ENCODE measurements at places on chromosomes 5 and 9.
A peak's percentile ranks its signal among the peaks of the same experiment; 100 is the strongest.

DNA sequence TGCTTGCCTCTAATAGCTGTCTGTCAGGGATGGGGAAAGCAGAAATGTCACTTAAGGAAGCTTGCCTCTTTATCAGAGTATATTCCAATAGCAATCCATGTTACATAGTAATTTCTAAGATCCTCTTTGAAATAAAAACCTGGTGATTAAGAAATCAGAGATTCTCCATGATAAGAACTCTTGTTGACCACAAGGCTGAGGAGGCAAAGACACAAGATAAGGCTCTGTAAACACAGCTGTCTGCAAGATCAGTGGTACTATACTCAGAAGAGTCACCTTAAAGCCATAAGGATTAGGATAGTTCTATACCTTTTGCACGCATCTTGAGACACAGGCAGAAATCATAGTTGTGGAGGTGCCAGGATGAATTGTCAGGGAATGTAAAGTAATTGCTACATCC, 40.3 kb downstream of the HEXB start:
- DNase-seq: no peak

DNA sequence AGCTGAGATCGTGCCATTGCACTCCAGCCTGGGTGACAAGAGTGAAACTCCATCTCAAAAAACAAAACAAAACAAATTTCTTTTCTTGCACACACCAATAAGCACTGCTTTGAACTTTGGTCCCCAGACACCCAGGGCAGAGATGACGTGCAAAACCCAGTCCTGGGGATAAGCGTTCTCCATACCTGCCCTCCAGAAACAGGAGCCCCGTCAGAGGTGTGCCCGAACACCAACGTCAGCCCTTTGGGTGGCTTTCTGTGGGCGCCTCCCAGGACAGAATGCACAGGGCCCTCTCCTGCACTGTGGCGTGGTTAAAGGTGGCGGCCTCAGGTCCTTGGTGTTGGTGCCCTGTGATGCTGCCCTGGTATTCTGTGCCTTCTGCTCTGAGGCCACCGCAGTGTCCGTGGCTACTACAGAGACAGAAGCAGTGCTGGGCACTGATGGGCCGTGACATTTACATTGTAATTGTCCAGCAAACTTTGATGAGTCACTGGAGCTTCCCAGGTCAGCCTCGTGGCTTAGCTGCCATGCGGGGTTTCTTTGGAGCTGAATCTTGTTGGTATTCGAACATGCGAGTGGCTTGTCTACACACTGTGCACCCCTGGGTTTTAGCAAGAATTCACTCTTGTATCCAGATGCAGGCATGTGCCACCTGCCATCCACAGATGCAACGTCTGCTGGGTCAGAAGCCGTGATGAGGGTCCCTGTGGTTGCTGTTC, 9.8 kb downstream of the PPP1R26 start:
- DNase-seq: no peak

DNA sequence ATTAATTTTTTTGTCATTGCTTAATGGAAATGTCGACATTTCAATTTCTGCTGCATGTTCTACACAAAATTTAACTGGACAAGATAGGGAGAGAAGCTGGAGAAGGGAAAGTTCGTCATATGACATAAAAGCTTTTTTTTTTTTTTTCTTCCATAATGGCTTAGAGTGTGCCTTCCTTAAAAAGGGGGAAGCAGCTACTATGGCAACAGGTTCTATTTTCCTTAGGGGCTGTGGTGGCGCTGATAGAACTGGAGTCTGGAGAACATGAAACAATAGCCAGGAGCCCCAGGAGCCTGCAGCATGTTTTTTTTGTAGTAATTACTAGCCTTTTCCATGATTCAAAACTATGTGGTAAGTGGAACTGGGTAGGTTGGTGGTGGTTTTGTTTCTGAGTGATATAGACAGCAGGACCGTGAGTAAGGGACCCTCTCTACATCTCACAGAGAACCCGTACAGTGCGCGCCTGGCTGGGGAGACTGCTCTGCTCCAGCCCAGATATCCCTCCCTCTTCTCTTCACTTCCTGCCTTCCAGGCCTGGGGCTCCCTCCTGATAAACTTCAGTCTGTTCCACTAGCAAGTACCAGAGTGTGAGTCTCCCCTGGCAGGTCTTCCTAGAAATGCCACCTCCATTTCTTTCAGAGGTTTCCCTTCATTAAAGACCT, 301.6 kb downstream of the NR3C1 start:
- peak; percentile 55 for DNase-seq

DNA sequence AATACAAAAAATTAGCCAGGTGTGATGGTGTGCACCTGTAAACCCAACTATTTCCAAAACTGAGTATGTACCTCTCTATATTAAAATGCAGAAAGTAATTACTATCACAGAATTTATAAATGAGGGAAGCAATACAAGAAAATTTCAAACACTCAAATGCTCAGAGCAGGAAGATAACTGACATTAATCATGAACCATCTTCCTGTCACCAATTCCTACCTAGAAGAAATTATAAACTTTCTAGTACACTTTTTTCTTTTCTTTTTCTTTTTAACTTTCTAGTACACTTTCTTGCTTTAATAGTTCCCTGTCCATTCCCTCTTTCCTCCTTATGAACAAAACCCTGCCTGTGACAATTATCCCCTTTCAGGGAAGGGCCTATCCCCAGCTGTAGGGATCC, 106.8 kb downstream of the MED27 start:
- no peak for DNase-seq

DNA sequence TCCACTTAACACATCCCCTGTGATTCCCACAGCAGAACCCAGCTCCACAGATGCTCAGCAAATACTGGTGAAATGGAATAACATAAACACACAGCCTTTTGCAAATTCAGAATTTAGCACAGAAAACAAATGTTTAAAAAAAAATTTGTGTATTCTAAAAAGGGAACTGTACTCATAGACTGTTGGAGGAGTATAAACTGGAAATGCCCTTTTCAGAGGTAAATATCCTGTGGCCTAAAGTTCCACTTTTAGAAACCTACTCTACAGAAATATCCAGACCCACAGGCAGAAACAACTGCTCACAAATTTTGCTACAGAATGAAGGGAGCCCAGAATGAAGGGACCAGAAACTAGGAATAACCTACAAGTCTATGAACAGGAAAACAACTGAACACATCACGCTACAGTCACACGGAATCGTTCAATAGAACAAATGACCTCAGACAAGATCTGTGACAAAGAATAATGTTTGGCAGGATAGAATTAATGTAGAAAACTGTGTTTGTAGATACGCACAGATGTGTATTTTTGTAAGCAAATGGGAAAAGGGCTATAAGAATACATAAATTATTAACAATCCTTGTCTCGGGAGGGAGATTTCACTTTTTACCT, 78.5 kb downstream of the SHB start:
- DNase-seq: no peak

GRCh38 chr5:175282611-175283225, 161.3 kb downstream of the DRD1 start:
- no peak for DNase-seq

GRCh38 chr9:35686222-35687203, 3.2 kb downstream of the TPM2 start:
- no peak for DNase-seq

GRCh38 chr5:154573011-154573410, 95.0 kb upstream of the HAND1 start:
- DNase-seq: no peak

DNA sequence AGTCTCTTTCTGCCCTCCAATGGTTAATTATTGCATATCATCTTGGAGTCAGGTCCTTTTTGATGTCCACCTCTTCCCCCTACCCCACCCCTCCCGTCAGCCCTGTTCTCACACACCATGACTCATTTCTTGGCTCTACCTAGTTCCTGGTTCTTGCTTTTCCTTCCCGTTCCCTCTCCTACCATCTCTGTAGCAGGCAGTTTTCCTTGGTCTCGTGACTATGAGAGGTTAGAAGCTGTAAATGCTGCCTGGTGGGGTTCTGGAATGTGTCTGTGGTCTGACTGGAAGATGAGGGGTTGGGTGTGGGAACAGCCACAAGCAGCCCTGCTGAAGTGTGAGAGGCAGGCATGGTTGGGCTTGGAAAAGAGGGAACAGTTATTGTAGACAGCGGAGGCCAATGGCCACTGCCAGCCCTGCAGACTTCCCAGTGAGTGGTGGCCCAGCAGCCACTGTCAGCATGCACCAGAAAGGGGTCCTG, 18.2 kb downstream of the SLC22A5 start:
- no peak for DNase-seq

All from activated naive CD4-positive, alpha-beta T cell treated with Interleukin-2 at 50 U/mL for 16 hours (primary cell).